ENCODE measurements at places on chromosomes 7 and 10. TPM values are rescaled to one million over a fixed set of nuclear protein-coding genes. Genes with fewer than 3 reads are reported as not detected.

GRCh38 chr10:130802301-130802700 is 509.2 kb downstream of the TCERG1L start:
- DNase-seq, result no peak

The MMD2 gene
- total RNA-seq, result not detected

GRCh38 chr10:114623661-114624294 is 34.3 kb downstream of the ABLIM1 start:
- DNase-seq, result peak; percentile 60

DNA sequence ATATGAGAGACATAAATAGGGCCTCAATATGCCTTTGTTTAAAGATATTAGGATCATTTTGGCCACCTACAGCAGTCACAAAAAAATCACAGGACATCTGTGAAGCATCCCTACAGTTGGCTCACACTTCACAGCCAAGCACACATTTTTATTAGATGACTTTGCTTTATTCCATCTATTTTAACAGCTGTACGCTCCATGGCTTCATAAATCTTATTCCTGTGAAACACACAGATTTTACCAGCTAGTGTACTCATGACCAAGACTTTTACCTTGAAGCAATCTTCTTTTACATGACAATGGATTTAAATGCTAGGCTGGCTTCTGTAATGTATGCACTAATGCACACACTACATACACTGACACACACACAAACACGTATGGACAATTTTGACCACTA is 254.8 kb upstream of the PITRM1 start:
- DNase-seq, result no peak

DNA sequence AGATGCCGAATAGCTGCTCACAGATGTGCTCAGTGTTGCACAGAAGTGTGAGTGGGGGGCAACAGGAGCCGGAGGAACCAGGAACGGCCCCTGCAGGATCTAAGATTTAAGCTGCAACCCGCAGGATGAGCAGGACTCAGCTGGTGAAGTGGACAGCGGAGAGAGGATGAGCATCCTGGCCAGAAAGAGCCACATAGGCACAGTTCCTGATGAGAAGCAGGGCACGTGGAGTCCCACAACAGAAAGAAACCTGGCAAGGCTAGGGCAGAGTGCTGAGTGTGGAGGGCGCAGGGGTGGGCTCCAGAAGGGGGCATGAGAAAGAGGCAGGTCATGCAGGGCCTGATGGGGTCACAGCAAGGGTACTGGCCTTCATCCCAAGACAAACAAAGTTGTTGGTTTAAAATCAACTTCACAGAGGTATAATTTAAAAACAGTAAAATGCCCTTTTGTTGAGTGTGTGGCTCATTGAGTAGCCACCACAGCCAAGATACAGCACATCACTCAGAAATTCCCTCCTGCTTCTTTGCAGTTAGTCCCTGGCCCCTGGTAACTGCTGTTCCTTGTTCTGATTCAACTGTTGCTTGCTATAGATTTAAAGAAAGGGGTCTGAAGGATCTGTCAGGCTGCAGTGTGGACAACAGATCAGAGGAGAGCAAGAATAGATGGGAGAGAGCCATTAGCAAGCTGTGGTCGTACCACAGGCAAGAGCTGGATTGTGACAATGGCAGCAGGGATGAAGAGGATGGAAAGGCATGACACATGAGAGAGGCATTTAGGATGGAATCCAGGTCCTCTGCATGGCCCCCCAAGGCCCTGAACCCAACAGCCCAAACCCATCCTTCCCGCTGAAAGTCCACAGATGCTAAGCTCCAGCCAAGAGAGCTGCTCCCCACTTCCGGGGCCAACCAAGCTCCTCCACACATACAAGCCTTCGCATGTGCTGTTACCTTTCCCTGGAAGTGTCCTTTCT is 53.1 kb upstream of the OSBPL3 start:
- DNase-seq, result no peak

GRCh38 chr10:132787495-132788179 is 1.7 kb upstream of the NKX6-2 start:
- DNase-seq, result peak; percentile 90

DNA sequence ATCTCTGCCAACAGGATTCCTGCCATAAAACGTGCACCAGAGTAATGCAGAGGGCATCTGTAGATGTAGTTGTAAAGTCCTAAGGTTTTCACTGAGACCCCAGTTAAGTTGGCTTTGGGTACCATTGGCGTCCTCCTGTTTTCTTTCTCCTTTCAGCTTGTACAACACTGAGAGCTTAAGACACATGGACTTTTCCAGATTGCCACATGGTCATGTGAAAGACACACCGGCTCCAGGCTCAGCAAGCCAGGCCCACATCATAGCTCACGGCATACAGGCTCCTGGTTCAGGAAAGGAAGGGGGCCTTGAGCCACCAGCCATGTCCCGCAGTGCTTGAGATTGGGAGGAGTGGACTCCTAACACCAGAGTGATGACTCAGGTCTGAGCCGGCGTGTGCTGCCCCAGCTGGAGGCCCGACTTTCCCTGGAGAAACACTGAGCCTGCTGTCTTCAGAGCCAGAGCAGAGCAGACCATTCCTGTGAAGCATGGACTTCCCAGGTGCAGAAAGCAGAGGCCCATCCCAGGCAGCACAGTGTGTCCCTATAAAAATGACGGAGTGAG is 252.7 kb downstream of the PRPF18 start:
- DNase-seq, result peak; percentile 75

DNA sequence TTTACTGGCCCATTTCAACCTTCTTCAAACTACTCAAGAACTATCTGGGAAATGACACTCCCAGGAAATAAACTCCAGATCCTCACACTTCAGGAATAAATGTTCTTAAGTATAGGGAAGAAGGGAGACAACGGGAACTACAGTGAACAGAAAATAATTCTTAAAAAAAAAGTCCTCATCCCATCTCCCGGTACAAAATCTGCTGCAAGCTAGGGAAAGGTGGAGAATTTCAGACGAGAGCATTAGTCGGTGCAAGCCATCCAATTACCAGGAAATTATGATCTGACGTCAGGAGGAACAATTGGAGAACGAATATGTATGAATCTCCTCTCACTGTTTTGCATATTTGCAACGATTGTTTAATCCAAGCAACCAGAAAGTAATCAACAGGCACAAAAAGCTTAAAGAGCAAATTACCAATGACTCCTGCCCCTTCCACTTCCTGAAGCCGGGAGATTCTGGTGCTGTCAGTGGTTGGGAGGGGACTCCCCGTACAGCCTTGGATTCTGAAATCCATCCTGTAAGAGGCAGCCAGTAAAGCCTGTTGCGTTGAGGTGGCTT is 15.1 kb upstream of the GATA3 start:
- peak; percentile 53 for DNase-seq

DNA sequence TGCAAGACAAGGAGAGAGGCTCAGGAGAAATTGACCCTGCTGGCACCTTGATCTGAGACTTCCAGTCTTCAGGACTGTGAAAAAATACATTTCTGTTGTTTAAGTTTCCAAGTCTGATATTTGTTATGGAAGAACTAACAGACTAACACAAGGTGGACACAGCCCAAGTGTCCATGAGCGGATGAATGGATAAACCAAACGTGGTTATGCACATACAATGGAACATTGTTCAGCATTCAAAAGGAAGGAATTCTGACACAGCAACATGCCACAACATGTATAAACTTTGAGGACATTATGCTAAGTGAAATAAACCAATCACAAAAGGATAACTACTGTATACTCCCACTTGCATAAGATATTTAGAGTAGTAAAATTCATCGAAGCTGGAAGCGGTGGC is 76.5 kb downstream of the FAM13C start:
- DNase-seq, result no peak

DNA sequence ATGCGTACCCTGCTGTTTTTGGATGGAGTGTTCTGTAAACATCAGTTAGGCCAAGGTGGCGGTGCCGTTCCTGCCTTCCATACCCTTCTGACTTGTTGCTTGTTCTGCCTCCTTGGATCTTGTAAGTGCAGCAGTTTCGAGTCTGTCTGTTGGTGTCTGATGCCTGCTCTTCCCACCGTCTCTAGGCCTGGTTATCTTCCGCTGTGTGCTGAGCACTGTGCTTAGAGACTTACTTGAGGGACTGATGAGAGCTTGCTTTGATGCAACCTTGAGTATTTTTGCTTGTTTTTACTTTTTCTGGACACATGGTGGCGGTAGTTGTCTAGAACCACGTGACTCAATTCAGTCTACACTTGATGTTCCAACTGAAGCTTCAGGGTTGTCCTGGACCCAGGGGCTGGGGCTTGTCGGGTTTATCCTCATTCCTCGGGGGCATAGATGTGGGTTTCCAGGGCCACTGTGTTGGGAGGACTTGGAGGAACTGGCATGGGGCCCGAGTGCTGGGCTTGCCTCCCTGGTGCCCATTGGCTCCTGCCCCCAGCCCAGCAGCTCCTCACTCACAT is 14.4 kb upstream of the SPRN start:
- peak; percentile 38 for DNase-seq

DNA sequence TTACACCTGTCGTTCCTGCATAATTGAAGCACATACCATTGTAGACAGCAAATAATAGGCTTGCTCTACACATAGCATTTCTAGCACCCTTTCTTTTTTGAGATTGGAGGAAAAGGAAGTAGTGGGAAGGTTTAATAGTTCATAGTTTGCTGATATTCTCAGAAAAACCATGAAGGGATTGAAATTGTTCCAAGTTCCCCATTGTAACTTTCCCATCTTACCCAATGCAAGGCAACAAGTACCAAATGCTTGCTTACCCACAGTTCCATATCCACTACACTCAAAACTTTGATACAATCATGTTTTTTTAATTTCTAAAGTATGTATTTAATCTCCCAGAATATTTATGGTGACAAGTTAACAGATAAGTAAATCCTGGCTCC is 13.8 kb downstream of the CYP3A5 start:
- no peak for DNase-seq

The IFIT1B gene
- total RNA-seq, result not detected

DNA sequence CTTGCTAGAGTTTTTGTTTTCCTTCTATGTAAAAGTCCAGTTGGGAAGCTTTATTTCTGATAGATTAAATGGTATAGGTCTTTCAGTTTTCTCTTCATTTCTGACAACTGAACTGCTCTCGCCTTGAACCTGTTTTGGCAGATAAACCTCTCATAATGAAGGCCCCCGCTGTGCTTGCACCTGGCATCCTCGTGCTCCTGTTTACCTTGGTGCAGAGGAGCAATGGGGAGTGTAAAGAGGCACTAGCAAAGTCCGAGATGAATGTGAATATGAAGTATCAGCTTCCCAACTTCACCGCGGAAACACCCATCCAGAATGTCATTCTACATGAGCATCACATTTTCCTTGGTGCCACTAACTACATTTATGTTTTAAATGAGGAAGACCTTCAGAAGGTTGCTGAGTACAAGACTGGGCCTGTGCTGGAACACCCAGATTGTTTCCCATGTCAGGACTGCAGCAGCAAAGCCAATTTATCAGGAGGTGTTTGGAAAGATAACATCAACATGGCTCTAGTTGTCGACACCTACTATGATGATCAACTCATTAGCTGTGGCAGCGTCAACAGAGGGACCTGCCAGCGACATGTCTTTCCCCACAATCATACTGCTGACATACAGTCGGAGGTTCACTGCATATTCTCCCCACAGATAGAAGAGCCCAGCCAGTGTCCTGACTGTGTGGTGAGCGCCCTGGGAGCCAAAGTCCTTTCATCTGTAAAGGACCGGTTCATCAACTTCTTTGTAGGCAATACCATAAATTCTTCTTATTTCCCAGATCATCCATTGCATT is 27.1 kb downstream of the MET start:
- no peak for DNase-seq

GRCh38 chr10:79230328-79230830 is 116.9 kb upstream of the PPIF start:
- peak; percentile 89 for DNase-seq

The UBE3C gene
- total RNA-seq, result 52.8 TPM

The BHLHA15 gene
- 0.93 TPM for total RNA-seq

- DNase-seq, result no peak
Observed at GRCh38 chr7:46213154-46213537, 292.1 kb upstream of the IGFBP3 start.

GRCh38 chr10:86025509-86025908 is 341.1 kb downstream of the GRID1 start:
- no peak for DNase-seq

DNA sequence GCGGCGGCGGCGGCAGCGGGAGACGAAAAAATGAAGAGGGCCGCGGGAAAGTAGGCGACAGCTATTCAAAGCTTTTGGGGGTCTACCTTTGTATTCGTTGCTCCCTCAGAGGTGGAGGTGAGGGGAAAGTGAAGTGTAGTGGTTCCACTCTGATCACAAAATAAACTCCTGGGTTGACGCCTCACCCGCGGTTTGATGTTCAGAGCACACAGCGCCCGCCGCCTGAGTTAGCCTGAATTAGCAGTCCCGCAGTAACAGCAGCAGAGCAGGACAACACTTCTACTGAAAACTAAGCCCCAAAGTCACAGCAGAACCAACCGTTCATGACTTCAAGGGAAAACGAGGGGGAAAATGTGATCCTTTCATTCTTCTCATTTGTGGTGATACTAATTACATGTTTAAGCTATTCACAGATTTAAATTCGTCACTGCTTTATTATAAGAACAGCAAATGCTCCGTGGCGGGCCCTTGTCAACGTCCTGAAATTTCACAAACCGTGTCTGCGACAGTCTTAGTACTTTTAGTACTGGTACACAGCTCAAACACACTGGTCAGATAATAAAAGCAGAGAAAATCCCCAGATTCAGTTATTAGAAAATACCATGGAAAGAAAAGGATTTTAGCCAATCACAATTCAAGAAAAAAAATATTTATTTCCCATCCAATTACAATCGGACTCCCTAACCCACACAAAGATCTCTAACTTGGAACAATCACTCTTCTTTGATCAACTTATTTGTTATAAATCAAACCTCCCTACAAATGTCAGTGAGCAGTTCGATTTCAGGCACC is 563 bp upstream of the JMJD1C start:
- DNase-seq, result no peak

DNA sequence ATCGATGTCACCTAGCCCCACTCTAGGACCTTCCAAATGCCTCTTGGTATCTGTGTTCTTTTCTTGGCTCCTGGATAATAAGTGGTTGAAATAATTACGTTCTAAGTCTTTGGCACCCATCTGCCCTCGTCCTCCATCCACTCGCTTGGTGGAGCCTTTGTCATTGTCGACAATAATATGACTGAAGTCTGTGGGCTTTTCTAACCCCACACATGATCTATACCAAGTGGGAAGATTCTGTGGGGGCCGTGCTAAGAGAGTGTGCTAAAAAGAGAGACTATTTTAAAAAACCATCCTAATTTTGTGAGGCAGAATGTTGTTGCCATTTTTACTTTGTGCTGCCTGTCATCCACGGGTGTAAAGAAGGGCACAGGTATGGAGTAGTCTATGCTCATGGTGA is 113.1 kb downstream of the GALNT17 start:
- no peak for DNase-seq

- no peak for DNase-seq
Observed at GRCh38 chr7:30937416-30937815, 25.8 kb downstream of the AQP1 start.

GRCh38 chr7:150736864-150737263 is 354 bp upstream of the GIMAP5 start:
- no peak for DNase-seq
